ENCODE measurements at places on chromosomes 12 and 14.

GRCh38 chr12:130832561-130833209, 6.4 kb downstream of the STX2 start:
- DNase-seq, result no peak

DNA sequence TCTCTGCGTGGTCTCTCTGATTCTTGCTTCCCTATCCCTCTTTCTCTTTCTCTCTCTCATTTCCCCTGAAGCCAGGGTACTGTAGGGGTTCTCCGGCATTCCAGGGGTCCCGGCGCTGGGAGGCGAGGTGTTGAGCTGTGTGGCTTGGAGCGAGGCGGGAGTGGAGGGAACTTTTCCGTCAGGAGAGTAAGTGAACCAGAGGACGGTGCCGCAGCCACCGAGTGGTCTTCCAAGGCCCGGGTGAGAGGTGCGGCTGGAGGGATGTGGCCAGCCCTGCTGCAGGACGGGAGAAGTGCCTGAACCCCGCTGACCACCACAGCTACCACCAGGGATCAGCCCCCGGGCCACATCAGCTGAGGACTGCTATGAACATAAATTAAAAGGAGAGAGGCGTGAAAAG, 68.2 kb upstream of the FAM181A start:
- no peak for DNase-seq

GRCh38 chr14:88683119-88683518, 109.6 kb downstream of the EML5 start:
- no peak for DNase-seq

- DNase-seq, result no peak
Observed at GRCh38 chr12:19915392-19916195, 452.7 kb upstream of the PDE3A start.

DNA sequence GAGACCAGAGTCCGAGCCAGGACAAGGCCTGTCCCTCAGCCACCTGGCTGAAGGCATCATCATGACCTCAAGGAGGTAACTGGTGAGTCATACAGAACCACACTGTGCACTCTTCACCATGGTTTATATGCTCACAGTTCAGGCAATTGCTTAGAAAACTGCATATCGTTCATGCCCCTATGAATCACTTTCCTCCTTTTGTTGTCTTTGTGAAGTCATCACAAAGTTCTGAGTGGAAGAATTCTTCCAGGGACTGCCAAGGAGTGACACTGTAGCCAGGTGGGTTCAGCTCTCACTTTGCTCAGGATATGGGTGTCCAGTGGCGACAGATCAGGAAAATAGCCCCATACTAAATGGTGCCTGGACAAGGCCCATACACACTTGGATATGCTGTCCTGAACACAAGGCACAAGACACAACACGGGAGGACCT, 92.5 kb downstream of the DPF3 start:
- no peak for DNase-seq

- DNase-seq, result no peak
Observed at GRCh38 chr14:49516286-49516685, 69.9 kb downstream of the RPS29 start.

DNA sequence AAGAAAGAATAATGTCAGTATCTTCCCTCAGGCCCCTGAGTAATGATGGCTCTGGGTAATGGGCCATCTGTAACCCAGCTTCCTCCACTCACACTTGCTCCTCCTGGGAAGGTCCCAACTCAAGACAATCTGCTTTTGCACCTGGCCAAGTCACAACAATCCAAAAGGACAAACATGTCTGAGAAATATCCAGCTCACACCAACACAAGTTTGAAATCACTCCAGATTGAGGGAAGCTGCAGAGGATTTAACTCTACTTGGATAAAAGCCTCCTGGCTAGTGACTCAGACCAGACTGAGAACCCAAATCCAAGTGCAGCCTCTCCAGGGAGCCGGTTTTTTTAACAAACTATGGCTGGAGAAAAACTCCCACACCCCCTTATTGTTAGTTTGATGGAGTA, 34.2 kb downstream of the RTRAF start:
- DNase-seq, result no peak

GRCh38 chr12:105945880-105946279, 192.9 kb downstream of the NUAK1 start:
- DNase-seq, result no peak

DNA sequence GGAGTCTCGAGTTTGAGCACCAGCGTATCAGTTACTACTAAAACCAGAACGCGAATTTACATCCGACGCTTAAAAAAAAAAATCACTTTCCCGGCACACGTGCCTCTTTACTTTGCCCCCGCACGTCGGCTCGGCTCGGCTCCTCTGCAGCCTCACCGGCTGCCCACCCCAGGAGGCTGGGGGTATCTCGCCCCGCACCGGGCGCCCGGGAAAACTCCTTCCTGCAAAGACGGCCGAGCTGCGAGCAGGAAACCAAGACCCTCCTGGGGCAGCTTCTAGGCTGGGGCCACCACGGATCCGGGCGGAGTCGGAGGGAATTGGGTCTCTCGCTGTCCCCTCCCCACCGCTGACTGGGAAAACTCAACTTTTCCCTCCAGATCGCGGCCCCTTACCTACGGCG, 610 bp downstream of the VSIG10 start:
- no peak for DNase-seq

GRCh38 chr12:28882444-28882843, 266.6 kb upstream of the FAR2 start:
- no peak for DNase-seq

DNA sequence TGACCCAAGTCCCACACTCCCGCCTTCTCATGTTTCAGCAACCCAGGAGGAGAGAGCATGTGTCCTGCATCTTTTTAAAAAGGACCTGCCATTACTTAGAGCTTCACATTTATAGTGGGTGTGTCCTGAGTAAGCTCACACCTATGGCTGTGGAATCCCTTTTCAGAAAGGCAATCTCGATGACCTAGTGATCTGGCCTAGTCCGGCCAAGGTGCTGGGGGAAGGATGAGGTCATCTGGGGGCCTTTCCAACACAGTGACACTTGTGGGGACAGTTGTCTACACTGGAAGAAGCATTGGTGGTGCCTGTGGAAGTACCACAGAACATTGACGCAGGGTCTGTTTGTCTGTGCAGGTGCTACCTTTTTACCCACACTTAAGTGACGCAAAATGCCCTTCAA, 8.2 kb downstream of the TCP11L2 start:
- no peak for DNase-seq

DNA sequence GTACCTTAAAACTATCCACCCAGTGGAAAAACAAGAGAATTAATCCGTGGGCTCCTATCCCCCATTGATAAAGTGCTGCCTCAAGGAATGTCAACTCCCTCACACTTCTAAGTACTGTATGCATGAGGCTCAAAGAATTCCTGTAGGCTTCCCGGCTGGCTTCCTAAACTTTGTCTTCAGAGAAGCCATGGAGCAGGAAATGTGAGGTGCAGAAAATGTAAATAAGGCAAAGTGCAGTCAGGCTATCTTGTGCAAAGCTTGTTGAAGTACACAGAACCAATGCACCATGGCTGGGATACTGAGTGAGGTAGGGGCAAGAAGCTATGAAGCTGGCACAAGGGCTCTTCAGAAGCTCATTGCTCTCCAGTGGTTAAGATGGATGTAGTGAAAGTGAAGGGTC, 611.0 kb downstream of the FSCB start:
- DNase-seq, result no peak

DNA sequence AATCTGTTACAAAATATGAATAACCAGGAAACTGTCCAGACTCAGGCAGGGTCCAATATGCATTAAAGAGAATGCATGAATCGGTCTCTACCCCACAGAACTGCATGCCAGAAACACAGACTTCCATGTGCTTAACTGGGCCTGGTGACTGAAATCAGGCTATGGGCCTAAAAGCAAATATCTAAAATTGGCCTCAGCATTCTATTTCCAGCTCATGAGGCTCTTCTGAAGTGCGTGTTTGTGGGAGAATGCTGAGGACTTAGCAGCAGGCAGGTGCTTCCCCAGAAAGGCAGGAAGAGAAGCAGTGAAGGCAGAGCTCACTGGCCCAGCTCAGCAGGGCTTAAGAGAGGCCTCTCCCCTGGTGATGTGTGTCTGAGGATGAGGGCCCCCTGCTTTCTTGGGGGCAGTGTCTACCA, 48.5 kb downstream of the ADGRD1 start:
- DNase-seq, result no peak

DNA sequence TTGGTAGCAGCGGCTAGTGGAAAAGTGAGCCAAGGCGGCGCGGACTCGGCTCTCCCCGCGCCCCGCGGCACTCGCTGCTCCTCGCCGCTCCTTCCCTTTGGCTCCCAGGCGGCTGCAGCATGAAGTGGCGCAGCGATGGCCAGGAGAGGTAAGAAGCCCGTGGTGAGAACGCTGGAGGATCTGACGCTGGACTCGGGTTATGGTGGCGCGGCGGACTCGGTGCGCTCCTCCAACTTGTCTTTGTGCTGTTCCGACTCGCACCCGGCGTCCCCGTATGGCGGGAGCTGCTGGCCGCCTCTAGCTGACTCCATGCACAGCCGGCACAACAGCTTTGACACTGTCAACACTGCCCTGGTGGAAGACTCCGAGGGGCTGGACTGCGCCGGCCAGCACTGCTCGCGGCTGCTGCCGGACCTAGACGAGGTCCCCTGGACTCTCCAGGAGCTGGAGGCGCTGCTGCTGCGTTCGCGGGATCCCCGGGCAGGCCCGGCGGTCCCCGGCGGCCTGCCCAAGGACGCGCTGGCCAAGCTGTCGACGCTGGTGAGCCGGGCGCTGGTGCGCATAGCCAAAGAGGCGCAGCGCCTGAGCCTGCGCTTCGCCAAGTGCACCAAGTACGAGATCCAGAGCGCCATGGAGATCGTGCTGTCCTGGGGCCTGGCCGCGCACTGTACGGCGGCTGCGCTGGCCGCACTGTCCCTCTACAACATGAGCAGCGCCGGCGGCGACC, 225.6 kb upstream of the CRY1 start:
- DNase-seq, result no peak

All from activated T-helper 9 cell treated with anti-CD3 and anti-CD28 coated beads, Interleukin-2, amount 50 U/mL, for 16 hours (primary cell).